Glomerular endothelial cell (primary cell): ENCODE measurements at places on chromosomes 11 and 22. TPM values are rescaled to one million over a fixed set of nuclear protein-coding genes. Genes with fewer than 3 reads are reported as not detected.

Gene LRRC4C
- total RNA-seq: 0.05 TPM in 1 of 2 replicates, not detected in the other

Gene LARGE2
- total RNA-seq: not detected in 2 replicates

Gene VSIG10L2
- total RNA-seq: not detected in 2 replicates

Gene MLC1
- total RNA-seq: not detected in 2 replicates

Gene APOA5
- not detected in 2 replicates for total RNA-seq

Gene OR51A2
- total RNA-seq: not detected in 2 replicates

Gene NPAS4
- total RNA-seq: not detected in 2 replicates

Gene SCGB1A1
- total RNA-seq: not detected in 2 replicates

Gene WT1
- total RNA-seq: 1.1 and 1.4 TPM in 2 replicates

Gene ABTB2
- 3.5 and 3.6 TPM in 2 replicates for total RNA-seq

Gene PLA2G3
- total RNA-seq: not detected in 2 replicates

Gene BBOX1
- not detected in 2 replicates for total RNA-seq

Gene OR52E8
- total RNA-seq: not detected in 2 replicates

Gene CCND1
- 580 and 831 TPM in 2 replicates for total RNA-seq

Gene CAVIN3
- total RNA-seq: 365 and 424 TPM in 2 replicates

Gene CERK
- 87.2 and 94.3 TPM in 2 replicates for total RNA-seq

Gene MSANTD4
- total RNA-seq: 16.6 and 20.6 TPM in 2 replicates

Gene FDX1
- 10.0 and 12.3 TPM in 2 replicates for total RNA-seq

Gene PTPN5
- total RNA-seq: 0.34 TPM in 1 of 2 replicates, not detected in the other

Gene SEC14L6
- total RNA-seq: 0.05 and 0.12 TPM in 2 replicates

Gene CCDC87
- 0.18 and 0.73 TPM in 2 replicates for total RNA-seq

Gene ADAMTS8
- not detected in 2 replicates for total RNA-seq

Gene PHOX2A
- total RNA-seq: not detected in 2 replicates

Gene C11orf65
- not detected in 2 replicates for total RNA-seq

Gene DCDC1
- not detected in 2 replicates for total RNA-seq

Gene CEND1
- total RNA-seq: 0.58 and 0.78 TPM in 2 replicates

Gene FGF19
- not detected in 2 replicates for total RNA-seq

Gene BET1L
- total RNA-seq: 24.3 and 29.1 TPM in 2 replicates

Gene KREMEN1
- total RNA-seq: 0.68 and 2.3 TPM in 2 replicates

Gene ANKK1
- total RNA-seq: 0.12 TPM in 1 of 2 replicates, not detected in the other

Gene NLRP14
- 0.10 TPM in 1 of 2 replicates, not detected in the other for total RNA-seq

Gene IGLL1
- total RNA-seq: not detected in 2 replicates

Gene MPZL3
- 4.1 and 4.7 TPM in 2 replicates for total RNA-seq

Gene AQP11
- 0.18 TPM in 1 of 2 replicates, not detected in the other for total RNA-seq

Gene SEPTIN3
- total RNA-seq: 0.12 TPM in 1 of 2 replicates, not detected in the other

Gene GRIA4
- total RNA-seq: 0.05 TPM in 1 of 2 replicates, not detected in the other

Gene FAM111B
- 2.2 and 5.6 TPM in 2 replicates for total RNA-seq

Gene MGAT3
- total RNA-seq: 0.05 and 0.12 TPM in 2 replicates
